ENCODE measurements at places on chromosomes 2 and 18.
A peak's percentile ranks its signal among the peaks of the same experiment; 100 is the strongest.

DNA sequence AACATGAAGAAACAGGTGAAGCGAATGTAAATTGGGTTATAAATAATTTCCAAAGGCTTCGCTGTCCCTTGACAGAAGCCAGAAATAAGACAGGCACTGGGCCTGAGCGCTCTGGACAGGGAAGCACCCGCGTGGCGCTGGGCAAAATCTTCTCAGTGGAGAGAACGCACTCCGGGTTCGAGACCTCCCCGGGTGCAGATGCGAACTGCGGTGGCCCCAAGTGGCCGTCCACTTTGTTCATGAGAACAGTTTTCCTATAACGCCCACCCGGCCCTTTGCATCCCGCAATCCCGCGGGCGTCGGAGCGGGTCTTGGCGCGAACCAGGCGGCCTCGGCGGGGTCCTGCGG, 651 bp upstream of the DPYSL5 start:
- no peak for DNase-seq

DNA sequence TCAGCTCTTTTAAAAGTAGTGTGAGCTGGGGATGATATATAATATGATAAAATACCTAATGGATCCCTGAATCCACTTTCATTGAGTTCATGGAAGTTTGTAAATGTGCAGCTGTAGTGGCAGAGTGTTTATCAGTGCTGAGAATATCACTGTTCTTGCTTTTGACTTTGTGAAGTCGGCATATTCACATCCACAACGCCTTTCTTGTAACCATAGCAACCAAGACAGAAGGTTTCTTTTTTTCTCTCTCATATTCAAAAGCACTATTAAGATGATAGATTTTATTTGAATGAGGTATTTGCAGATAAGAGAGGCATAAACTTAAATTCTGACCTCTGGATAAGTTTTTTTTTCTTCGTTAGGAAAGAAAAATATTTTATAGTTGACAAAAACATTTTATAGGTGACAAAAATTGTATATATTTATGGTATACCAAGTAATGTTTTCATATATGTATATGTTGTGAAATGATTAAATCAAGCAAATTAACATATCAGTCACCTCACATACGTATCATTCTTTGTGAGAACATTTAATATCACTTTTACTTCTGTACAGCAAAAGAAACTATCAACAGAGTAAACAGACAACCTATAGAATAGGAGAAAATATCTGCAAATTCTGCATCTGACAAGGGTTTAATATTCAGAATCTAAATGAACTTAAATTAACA, 130.0 kb downstream of the PLCL1 start:
- no peak for DNase-seq

GRCh38 chr2:43324259-43325106, 98.1 kb upstream of the ZFP36L2 start:
- no peak for DNase-seq

- peak; percentile 88 for DNase-seq
Measured at GRCh38 chr2:44981714-44982108, 27.5 kb downstream of the SIX2 start.

DNA sequence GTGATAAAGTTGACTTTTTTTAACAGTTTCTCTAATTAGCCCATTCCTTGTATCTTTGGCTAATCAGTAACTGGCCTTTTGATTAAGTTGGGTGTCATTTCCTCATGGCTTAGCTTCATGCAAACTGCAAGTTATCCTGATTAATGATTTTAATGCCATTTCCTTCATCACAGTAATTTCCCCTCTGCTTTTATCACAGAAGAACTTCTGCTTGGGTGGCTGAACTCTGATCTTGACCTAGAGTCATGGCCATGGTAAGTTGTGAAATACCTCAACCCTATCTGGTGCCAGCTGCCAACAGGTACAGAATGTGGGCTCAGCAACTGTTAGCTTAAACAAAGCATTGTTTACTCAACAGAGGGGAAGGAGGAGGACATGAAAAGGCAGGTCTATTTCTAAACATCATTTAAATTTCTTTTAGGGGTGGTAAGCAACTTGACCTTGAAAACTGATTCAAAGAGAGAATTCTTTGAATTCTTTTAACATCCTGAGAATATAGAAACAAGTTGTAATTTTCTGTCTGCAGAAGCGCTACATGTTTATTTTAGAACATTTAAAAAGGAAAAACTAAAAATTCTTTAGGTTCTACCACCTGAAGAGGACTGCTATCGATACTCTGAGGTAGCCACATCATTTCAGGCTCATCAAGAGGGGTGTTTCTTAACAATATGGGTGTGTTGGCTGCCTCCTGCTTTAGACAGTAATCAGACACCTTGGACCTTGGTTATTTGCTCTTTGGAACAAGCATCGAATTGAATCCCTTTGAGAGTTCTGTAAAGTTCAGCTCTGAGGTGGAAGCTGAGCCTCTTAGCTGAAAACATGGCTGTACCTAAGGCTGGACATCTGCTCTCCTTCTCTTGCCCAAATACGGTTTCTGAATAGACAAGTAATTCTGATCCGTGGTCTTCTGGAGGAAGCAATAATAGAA, 39.7 kb downstream of the ANXA4 start:
- DNase-seq = no peak

DNA sequence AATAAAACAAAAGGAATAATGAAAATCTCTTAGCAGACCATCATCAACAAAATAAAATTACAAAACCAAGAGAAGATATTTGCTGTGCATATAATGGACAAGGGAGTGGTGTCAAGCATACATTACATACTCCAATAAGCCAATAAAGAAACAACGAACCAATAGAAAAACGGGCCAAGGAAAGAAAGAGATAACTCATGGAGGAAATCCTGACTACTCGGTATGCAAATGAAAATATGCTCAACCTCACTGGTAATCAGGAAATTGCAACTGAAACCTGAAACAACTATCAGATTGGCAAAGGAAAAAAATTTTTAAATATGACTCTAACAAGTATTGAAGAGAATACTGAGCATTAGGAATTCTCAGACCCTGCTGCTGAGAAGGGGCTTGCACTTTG, 84.7 kb downstream of the BCL2 start:
- no peak for DNase-seq

- no peak for DNase-seq
Measured at GRCh38 chr2:19425419-19425818, 67.0 kb upstream of the OSR1 start.

DNA sequence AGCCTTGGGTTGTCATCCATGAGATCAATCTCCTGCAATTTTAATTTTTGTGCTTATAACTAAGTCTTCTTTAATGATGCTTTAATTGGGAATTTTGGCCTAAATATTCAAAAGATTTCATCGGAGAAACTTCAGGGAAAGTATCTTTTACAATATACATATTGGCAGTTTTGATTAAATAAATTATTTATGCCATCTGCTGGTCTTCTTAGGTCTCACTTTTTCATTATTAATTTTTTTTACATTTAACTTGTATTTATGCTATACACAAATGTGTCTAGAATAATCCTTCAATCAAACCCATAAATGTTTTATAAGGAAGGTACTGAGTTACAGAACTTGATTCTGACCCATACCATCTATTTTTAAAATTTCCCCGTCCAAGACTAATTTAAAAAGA, 95.1 kb upstream of the XPO1 start:
- no peak for DNase-seq

DNA sequence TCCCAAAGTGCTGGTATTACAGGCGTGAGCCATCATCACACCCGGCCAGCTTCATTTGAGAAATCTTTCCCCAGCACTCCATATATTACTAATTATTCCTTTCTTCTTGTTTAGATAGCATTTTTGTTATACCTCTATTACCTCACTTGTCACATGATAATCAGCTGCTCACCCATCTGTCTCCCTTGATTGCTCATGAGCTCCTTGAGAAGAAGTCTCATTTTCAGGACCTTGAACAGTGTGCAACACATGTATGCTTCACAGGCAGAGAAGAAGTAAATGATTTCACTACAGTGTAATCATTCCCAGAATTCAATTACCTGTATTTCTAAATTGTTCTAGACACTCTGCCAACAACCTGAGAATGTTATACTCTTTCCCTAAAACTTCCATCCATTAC, 6.2 kb downstream of the PAIP2B start:
- no peak for DNase-seq

DNA sequence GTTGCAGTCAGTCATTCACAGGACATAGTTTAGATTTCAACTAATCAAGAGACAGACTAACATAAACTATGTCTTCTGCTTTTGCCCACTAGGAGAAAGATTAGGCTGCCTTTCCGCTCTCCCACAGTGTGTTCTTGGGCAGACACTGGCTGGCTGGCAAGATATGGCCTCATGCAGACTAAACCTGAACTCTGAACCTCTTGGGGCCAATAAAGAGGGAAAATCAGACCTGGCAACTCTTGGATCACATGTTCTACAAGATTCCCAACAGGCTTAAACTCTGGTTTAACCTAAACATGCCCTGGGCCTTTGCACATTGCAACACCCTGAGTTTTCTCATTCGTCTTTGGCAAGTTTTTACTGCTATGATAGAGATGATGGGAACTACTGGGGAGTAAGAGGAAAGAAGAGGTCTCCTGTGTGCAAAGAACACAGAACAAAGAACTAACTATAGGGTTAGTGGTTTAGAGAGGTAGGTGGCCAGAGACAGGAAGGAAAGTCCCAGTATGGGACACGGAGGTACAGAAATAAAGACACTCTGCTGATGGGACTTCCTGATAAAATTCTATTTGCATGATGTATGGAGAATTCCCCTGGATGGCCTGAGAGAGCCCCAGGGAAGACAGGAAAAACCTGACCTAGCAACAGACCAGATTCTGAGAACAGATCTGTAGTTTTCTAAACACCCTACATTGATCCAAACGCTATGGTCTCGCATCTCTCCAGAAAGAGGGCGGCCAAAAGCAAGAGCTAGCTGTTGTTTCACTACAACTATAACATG, 2.0 kb upstream of the ATRAID start:
- DNase-seq = no peak

GRCh38 chr2:241315879-241316631, at the start of gene SEPTIN2:
SEPTIN2 (plus strand) TSS chr2:241315925; CDS start chr2:241324233, 8,308 bp downstream.
- DNase-seq = peak; percentile 77
